Hepatocyte (in vitro differentiated cells): ENCODE measurements at places on chromosomes 16 and 17. TPM values are rescaled to one million over a fixed set of nuclear protein-coding genes. Genes with fewer than 3 reads are reported as not detected.

Gene INCA1
- total RNA-seq, result 1.6 and 2.7 TPM in 2 replicates

Gene SLC5A10
- not detected in 2 replicates for total RNA-seq

Gene CHST5
- 0.32 TPM in 1 of 2 replicates, not detected in the other for total RNA-seq

Gene PRR35
- not detected in 2 replicates for total RNA-seq

Gene CSH2
- total RNA-seq, result 1.4 and 2.8 TPM in 2 replicates

Gene EFCAB13
- 3.1 and 7.9 TPM in 2 replicates for total RNA-seq

Gene KRTAP4-1
- not detected in 2 replicates for total RNA-seq

Gene PTGES3L
- 0.64 and 2.4 TPM in 2 replicates for total RNA-seq
